ENCODE measurements at places on chromosomes 2 and 18.
A peak's percentile ranks its signal among the peaks of the same experiment; 100 is the strongest.

- no peak for DNase-seq
Observed at GRCh38 chr2:113888641-113889470, 1.0 kb upstream of the ACTR3 start.

DNA sequence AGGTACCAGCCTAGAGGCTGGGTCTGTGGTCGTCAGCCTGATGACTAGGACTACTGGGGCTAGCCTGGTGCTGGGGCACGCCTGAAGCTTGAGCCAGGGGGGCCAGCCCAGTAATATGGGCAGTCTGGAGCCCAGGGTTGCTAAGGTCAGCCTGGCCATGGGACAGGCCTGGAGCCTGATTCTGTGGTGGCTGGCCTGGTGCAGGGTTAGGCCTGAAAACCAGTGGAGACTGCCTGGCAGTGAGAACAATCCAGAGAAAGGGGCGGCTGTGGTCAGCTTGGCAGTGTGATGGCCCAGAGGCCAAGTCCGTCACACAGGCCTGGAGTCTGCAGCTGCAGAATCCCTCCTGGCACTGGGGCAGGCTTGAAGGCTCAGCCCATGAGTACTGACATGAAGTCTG lies 445.8 kb downstream of the SATB2 start:
- DNase-seq: no peak

GRCh38 chr2:96830044-96830562 lies 13.7 kb downstream of the ANKRD23 start:
- no peak for DNase-seq

- no peak for DNase-seq
Observed at GRCh38 chr2:200435379-200435778, 74.5 kb downstream of the KCTD18 start.

DNA sequence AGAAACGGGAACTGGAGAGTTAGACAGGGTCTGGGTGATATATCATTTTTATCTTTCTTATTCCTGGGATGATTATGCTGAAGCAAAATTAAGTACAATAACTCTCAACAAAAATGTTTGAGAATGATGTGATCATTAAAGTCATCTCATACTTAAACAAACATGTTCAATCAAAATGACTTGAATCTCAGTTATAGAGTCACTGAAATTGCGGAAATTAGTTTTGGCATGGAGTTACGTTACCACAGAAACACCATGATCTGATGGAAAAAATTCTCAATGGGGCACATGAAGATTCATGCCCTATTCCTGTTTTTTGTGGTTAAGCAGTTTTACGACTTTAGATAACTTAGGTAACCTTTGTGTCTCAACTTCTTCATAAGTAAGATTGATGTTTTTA lies 757.7 kb downstream of the EPHA4 start:
- no peak for DNase-seq

DNA sequence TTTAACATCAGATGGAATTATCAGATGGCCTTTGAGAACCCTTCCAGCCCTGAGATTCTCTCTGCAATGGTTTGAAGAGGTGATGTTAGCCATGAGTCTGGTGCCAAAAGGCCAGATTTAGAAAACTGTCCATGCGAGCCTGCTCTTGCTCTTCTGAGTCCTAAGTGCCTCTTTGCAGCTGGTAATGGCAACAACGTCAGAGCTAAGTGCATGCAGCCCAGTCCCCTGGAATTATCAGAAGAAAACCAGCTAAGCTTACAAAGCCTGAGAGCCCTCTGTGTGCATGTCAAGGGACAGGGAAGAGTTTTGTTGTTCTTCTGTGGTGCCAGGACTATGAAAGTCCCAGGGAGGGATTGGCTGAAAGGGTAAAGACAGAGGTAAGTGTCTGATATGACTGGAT lies 89.8 kb downstream of the LOXHD1 start:
- DNase-seq: no peak

- peak; percentile 42 for DNase-seq
Observed at GRCh38 chr2:200905618-200906296, 16.6 kb downstream of the NIF3L1 start.

GRCh38 chr2:76862901-76863300 lies 659.3 kb downstream of the LRRTM4 start:
- no peak for DNase-seq

- DNase-seq: no peak
Observed at GRCh38 chr18:42078711-42079110, 123.7 kb downstream of the PIK3C3 start.

- DNase-seq: no peak
Observed at GRCh38 chr2:171557363-171557762, 35.1 kb downstream of the CYBRD1 start.

DNA sequence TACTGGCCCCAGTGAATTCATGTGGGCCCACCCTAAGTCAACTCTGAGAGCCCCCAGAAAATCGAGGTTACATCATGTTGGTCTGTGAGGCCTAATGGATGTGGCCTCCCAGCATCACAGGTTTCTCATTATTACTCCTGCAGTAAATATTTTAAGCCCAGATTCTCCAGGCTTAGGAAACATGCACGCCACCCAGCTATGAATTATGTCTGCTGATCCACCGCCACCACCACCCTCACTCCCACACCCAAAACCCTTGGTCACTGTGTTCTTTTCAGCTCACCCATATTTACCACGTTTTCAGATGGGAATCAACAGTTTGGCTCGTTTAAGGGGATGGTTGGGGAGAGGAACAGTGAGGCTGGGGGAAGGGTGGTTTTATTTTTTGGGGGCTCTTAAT lies 128.6 kb downstream of the NCK2 start:
- DNase-seq: no peak

DNA sequence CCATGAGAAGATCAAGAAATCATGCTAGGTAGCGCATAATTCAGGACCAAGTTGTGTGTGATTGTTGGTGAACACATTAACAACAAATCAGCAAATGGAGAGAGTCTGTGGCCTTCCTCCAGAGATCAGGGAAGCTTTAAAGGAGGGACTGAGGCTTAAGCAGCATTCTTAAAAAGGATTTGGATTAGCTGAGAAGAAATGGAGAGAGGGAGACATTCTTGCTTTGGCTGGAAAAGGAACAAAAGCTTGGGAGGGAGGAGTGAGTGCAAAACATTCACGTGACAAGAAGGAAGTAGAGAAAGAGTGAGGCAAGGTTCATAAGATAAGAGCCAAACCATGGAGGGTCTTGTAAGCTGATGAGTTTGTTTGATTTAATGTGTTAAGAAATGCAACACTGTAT lies 75.6 kb downstream of the SRD5A2 start:
- DNase-seq: no peak

DNA sequence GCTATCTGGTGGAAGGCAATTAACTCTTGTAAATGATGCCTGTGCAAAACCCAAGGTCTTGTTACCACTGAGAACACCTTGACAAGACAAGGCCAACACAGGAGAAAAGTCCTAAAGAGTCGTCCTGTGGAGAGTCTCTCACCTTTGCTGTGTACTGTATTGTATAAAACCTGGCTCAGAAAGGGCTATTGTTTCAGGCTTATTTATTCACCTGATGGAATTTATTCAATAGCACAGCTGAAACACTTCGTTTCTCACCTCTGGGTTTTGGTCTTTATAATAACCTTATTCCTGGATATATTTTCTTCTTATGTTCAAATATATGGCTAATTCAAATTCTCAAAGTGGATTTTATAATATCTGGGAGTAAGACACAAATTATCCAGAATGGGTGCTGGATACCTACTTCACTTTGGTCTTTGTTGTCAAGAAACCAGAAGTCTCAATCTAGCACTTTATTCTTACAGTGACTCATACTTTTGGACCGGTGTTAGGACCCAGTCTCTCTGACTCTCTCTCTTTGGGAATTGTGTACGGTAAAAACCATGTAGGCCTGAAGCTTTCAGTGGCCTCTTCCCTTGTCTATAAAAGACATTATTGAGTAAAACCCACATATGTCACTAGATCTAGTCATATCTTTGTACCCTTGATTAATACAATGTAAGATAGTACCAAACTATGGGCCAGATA lies 16.1 kb upstream of the STAT4 start:
- DNase-seq: no peak

- no peak for DNase-seq
Observed at GRCh38 chr2:179764710-179765109, 96.7 kb downstream of the ZNF385B start.

DNA sequence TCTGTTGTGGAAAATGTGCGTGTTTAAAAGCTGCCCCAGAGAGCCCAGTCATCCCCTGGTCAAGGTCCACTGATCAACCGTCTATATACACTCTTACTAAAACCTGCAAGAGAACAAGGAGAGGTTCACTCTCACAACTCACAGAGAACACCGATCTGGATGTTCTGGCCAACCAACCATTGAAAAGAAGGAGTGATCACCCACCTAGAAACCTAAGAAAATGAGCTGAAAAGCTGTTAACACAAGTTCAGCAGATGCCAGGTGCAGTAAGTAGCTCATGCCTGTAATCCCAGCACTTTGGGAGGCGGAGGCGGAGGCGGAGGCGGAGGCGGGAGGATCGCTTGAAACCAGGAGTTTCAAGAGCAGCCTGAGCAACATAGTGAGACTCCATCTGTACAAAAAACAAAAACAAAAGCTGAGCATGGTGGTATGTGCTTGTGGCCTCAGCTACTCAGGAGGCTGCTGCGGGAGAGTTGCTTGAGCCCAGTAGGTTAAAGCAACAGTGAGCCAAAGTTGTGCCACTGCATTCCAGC lies 14.5 kb downstream of the ATG16L1 start:
- DNase-seq: no peak

- DNase-seq: peak; percentile 28
Observed at GRCh38 chr2:159249990-159250715, 36.4 kb downstream of the WDSUB1 start.

DNA sequence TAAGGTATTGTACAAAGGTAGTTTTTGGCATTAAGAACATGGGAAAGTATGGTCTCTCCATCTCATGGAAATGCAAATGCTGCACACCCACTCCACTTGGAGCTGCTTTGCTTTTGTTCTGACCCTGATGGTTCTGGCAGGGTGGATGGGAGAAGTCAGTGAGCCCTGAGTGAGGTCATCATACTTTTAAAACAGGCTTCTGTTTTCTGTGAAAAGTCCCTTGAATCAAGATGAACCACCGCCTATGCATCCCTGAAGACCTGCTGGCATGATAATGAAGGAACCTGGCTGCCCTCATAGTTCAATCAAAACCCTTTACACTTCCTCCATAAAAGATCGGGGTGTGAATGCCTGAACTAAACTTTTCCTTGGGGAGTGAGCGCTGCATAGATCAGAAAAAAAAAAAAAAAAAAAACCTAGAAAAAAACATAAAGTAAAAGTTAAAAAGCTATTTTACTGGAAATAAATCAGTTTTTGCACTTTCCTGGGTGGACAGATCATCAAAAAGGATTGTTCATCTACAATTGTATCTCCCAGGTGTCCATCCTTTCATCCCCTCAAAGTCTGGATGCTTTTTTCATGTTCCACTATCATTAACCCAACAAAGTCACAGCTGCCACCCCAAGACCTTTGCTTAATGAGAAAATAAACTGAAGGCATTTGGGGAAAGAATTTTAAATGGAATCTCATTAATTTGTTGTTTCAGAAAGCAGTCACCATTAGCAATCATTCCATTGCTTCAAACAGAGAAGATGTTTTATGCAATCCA lies 728.1 kb upstream of the DDX18 start:
- no peak for DNase-seq

DNA sequence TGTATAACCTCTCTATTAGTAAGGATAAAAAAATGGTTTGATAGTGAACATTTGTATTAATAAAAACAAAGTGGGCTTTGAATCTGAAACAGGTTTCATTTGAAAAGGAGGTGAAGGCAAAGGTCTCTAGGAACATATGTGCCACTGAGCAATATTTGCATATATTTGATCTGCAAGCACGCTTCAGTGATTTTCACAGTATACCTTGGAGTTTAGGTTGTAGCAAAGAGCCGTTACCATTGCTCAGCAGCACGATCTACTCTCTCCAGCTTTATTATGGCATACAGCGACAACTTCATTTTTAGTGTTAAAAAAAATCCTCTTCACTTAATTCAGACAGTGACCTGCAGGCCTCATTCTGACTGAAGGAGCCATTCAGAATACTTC lies 75.8 kb upstream of the ZEB2 start:
- DNase-seq: no peak

- DNase-seq: no peak
Observed at GRCh38 chr2:188382107-188382506, 90.4 kb downstream of the GULP1 start.

GRCh38 chr2:168192839-168193616 lies 54.4 kb downstream of the STK39 start:
- no peak for DNase-seq

GRCh38 chr2:69975853-69976462 lies 14.5 kb upstream of the ASPRV1 start:
- DNase-seq: no peak

DNA sequence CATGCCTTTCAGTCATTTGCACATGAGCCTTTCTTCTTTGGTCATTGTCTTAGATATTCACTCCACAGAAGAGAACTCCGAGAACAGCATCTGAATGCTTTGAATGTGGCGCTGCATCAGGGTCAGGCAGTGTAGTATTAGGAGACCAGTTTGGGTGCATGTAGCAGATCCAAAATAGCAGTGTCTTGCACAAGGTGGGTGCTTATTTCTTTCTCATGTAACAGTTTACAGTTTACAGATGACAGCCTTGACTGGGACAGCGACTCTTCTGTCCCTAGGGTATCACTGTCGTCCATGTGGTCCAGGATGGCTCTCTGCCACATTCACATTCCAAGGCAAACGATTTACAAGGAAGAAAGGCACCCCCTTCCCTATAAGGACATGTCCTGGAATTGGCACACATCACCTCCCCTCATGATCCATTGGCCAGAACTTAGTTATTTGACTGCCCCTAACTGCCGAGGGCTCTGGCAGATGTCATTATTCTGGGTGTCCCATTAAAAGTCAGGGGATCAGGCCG lies 101.0 kb downstream of the STPG4 start:
- no peak for DNase-seq
